ENCODE measurements at places on chromosomes 12 and 14.

DNA sequence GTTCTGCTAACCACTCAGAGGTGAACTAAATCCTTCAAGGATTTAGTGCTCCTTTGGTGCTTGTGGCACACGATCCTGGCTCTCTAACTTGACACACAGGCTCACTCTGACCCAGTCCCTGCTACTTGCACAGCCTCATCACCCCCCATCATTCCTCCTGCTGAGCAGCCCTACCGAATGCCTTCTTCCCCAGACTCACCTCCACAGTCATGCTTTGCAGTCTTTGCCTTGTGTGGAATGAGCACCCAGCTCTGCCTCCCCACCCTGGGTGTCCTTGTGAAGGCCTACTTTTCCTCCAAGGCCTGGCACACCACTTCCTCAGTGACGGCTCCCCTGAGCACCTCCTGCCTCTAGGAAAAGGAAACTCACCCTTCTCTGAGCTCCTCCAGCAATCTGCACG is 7.9 kb upstream of the TINF2 start:
- no peak for DNase-seq

DNA sequence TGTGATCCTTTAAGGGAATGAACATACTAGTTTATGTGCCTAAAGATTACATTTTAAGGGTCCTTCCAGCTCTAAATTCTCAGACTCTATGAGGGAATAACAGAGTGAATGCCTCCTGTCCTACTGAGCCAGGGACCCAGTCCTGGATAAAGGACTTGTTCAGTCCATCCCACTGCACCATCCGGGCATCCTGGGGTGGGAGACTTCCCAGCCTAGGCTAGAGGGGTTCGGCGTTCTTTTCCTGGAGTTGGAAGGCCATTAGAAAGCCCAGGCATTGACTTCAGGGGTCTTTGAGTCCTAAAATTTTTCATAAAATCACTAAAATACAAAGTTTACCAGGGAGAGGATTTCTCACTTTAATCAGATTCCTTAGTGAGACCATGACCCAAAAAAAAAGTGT is 127.9 kb upstream of the FKBP4 start:
- DNase-seq: no peak

DNA sequence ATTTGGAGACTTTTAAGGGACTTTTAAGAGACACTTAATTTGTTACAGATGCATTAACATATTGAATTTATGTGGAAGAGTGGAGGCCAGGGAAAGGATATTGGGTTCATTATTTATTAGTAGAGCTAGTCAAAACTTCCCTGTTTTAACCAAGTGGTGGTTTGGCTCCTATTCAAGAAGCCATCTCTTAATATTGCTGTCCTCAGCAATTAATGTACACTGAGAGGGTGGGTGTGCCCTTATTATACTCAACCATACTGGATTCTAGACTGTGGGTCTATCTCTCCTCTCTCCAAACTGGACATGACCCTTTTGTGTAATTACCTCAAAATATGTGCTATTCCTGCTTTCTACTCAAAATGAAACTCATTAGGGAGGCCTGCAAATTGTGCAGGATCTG is 398.7 kb upstream of the DDHD1 start:
- DNase-seq: no peak

- DNase-seq: no peak
These were observed 179.6 kb upstream of the MYL2 start for GRCh38 chr12:111100003-111100402.

DNA sequence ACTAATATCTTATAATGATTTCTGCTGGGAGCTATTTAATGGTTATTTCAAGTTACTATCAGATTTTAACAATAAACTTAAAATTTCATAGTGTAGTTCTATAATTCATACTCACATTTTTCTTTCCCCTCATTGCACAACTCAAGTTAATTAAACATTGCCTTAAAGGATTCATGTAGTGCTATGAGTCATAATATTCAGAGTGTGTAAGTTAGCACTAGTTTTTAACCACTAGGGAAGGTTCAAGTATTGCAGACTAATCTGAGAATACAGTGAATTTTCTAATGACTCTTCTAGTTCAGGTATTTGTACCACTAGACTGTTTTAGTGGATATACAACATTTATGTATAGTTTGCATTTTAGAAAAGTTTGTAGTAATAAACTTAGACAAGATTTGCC is 49.9 kb downstream of the FOXA1 start:
- no peak for DNase-seq

DNA sequence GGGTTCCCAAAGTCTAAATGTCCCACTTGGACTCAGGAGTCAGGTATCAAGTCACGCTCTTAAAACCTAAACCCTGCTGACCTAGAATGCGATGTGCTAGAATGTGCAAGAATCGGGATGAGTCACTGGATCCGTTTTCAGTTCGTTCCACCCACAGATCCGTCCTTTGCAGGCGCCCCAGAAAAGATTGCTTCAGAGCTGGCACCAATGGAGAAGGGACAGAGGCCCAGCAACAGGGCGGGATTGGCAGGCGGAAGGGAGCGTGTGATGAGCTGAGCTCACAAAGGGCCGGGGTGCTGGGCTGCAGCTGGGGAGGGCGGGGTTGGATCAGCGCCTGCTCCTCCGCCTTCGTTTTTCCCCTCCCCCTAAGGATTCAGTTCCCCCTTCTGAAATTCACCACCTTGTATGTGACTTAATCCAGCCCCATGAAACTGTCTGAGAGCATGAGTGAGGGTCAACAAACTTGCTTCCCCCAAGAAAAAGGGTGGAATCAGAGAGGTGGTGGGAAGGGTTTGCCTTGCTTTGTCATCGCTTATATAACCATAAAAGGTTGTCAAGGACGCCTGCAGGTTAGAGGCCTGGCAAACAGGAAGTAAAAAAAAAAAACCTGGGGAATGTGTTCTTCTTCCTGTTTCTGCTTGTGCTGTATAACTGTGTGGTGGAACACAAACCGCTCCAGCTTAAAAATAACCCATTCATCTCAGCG is 2.8 kb upstream of the UBC start:
- peak; percentile 99 for DNase-seq

DNA sequence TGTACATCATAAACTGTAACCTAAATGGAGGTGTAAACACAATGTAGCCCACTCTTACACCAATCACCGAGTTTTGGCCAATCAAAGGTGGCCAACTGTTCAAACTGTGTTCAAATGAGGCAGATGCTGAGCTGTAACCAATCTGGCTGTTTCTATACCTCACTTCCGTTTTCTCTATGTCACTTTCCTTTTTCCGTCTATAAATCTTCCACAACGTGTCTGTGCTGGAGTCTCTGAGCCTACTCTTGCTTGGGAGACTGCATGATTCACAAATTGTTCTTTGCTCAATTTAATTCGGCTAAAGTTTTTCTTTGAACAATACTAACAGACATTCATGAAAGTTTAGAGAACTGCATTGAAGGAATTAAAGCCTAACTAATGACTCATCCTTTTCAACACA is 547.1 kb upstream of the USP15 start:
- DNase-seq: no peak

GRCh38 chr14:28983279-28983678 is 216.7 kb downstream of the FOXG1 start:
- DNase-seq: no peak

DNA sequence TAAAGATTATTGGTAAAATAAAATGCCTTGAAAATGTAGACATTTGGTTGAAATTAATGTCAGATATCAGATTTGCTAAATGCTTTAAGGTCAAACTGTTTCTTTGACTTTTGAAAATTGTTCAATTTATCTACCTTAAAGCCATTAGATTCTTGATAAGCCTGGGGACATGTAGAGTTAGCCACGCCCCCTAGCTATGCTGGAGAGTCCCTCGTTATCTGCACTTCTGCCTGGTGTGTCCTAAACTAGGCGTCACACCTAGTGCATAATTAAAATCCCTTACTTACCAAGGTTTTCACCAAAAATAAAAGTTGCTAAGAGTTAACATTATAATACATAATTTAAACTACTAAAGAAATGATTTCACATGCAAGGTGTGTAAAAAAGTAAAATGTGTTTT is 79.5 kb downstream of the EGLN3 start:
- no peak for DNase-seq

- no peak for DNase-seq
These were observed 154.0 kb upstream of the BCL2L14 start for GRCh38 chr12:11916771-11917170.

DNA sequence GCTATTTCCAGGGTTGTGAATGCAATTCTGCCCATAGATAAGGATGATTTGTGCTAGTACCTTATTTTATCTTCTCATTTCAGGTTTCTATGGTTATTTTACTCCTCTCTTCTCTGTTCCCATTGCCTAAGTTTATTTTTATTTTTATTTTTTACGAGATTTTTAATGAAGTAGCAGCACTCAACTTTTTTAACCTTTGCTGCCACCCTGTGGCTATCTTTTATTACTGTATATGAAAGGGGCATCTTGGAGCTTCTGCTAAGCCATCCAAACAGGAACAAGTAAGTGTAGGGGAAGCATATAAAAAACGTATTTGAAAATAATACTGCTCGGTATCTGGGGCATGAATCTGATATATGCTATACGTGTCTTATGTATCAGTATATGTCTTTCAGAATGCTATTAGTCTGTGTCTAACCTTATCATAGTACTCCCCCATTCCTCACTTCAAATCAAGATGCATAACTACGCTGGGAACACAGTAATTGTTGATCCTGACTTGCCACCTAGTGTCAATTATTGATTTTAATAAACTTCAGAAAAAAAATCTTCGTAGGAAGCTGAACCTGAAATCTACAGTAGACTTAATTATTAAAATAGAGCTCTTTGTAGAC is 60.3 kb downstream of the KLRG1 start:
- peak; percentile 23 for DNase-seq

- DNase-seq: no peak
These were observed 335.6 kb downstream of the SYT1 start for GRCh38 chr12:79200176-79200575.

GRCh38 chr12:25436206-25437030 is 116.7 kb downstream of the LMNTD1 start:
- DNase-seq: peak; percentile 59

All from HS-5 (cell line).